ENCODE measurements at places on chromosomes 4 and X. TPM values are rescaled to one million over a fixed set of nuclear protein-coding genes. Genes with fewer than 3 reads are reported as not detected.

ARR3 gene
- total RNA-seq: not detected

RTL3 gene
- total RNA-seq: not detected

ARSJ gene
- total RNA-seq: 3.1 TPM

ASB12 gene
- total RNA-seq: 0.30 TPM

GSX2 gene
- total RNA-seq: 0.20 TPM

ASB5 gene
- total RNA-seq: not detected

SCD5 gene
- 297 TPM for total RNA-seq

HSFX4 gene
- total RNA-seq: not detected

DNA sequence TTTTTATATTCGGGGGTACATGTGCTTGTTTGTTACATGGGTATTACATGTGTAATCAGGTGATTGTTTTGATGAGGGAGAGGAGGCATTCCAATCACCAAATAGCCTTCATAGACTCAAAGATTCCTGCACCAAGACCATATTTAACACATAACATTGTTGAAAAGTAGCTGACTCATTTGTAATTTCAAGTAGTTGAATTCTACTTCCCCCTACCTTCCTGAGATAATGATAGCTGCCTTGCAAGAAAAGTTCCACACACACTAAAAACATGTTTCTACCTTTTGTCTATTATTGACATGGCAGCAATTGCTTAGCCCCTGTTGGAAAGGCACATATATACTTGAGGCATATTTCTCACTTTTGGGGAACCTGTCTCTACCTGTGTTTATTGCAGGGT, 16.1 kb downstream of the PGAM4 start:
- DNase-seq: no peak

DNA sequence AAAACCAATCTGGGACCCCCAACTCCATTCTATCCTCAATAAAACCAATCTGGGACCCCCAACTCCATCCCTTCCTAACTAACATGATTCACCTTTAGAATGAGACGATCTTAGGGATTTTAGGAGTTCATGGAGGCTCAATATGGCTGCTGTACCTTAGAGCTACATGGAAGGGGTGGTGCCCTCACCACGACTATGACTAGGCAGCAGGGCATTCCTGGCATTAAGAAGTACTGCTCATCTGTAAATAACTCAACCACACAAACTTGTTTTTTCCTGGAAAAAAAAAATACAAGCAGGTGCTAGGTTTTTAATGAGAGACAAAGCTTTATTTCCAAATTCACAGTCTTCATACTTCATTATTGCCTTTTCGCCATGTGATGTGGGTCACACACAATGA, 346.5 kb upstream of the FAT1 start:
- no peak for DNase-seq

DNA sequence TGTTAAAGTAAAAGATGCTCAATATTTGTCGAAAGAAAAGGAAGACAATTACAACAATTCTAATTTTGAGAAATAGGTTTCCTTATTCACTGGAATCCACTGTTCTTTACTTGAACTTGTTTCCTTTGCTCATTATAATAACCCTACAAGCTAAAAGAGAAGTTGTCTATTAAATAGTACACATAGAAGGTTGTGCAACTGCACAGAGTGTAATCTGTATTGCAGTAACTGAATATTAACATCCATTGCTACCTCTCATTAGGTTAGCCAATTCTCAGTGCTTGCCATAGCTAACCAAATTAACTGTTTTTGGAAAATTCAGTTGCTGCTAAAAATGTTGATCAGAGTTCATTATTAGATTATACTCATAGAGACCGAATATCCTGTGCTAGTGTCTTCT, 120.0 kb downstream of the PDLIM5 start:
- no peak for DNase-seq

DNA sequence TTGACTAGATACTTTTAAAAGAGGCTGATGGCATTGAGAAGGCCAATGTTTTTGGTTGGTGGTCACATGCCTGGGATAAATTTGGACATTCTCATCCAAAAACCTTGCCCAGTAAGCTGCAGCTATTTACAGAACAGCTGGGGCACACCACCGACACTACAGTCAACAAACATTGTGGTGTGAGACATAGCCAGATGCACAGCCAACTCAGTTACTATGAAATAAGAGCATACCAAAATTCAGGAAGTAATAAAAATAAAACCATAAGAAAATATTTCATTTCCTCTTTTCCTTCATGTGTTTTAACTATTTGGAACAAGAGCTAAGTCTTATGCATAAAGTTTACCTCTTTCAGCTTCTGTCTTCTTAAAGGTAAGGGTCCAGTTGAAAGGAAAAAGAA, 8.8 kb downstream of the PPM1K start:
- no peak for DNase-seq

GRCh38 chr4:10096201-10096977, 20.2 kb downstream of the WDR1 start:
- no peak for DNase-seq

GRCh38 chrX:129723511-129723910, 15.3 kb upstream of the XPNPEP2 start:
- DNase-seq: no peak

- DNase-seq: no peak
These were observed 568 bp downstream of the CHST7 start for GRCh38 chrX:46573892-46574773.

DNA sequence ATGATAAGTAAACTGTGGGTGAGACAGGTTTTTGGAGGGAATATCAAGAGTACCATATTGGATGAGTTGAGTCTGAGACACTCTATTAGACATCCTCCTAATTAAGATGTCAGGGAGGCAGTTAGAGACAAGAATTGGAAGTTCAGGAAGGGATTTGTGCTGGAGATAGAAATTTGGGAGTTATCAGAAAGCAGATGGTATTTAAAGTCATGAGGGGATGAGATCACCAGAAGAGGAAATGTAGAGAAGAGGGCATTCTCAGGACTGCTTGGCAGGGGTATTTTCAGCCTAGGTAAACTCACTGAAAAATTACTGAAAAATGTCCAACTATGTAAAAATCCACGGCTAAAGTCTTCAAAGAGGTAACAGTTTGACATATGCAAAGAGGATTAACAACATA, 161.6 kb upstream of the PGRMC2 start:
- no peak for DNase-seq

DNA sequence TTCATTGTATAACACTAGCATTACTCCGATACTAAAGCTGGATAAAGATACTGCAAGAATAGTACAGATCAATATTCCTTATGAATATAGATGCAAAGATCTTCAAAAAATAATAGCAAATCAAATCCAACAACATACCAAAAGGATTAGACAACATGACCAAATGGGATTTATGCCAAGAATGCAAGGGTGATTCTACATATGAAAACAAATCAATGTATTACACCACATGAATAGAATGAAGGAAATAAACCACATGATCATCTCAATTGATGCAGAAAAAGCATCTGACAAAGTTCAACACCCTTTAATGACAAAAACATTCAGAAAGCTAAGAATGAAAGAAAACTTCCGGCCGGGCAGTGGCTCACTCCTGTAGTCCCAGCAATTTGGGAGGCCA, 42.8 kb downstream of the CUL4B start:
- no peak for DNase-seq

DNA sequence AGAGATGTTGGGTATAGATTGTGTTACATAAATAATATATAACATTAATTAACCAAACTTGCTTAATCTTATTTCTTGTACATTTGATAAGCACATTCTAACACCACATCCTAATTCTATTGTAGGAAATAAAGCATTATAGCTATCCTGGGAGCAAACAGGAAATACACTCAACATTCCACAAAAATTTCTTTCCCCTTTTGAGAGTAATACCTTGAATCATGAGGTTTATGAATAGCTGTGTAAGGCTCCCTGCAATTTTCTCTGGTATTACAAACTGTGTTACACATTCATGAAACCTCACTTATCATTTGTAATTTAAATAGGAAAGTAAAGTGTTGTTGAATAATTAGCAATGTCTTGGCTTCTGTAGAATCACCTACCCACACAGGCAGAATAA, 95.1 kb downstream of the TMEM47 start:
- DNase-seq: no peak

DNA sequence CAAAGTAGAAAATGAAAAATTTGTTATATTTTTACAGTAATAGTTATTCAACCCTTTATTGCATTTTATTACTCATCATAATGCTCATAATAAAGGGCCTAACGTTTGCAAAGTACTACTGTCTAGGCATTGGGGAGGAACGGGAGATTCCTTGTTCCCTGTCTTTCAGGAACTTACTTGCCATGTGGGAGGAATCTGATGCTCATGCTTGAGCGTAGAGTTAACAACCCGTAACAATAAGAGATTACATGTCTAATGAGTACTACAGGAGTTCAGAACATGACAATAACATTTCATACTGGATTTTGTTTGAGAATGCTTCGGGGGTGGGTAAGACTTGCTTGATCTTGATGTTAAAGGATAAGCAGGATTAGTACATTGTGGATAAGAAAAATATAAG, 2.9 kb downstream of the CCSER1 start:
- DNase-seq: no peak

GRCh38 chrX:50638123-50638522, 167.5 kb upstream of the DGKK start:
- DNase-seq: no peak

DNA sequence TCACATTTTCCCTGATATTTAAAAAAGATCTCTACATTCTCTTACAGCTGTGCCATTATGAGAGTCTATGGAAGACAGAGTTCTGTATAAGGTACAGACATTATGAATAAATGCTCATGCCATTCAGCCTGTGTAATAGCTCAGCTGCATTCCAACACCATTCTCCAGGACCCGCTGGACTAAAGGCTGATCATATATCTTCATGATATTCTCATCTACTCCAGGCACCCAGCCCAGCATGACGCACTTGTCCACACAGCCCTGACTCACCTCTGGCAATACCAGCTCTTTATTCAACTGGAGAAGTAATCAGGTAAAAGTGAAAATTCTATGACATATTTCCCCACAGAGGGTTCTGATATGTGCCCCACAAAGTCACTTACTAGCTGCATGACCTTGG, 437.5 kb upstream of the FGF16 start:
- DNase-seq: no peak

GRCh38 chr4:107153228-107153627, 117.1 kb upstream of the DKK2 start:
- DNase-seq: no peak

- DNase-seq: no peak
These were observed 61.4 kb downstream of the WFS1 start for GRCh38 chr4:6331018-6331417.
